Activated CD4-positive, alpha-beta T cell treated with anti-CD3 and anti-CD28 coated beads, Interleukin-2, amount 10 ng/mL, durations not matched to agents 7 days and 5 days (primary cell): ENCODE measurements at places on chromosomes 5 and 9. TPM values are rescaled to one million over a fixed set of nuclear protein-coding genes. Genes with fewer than 3 reads are reported as not detected.

GRCh38 chr9:81108391-81108790, 581.0 kb downstream of the TLE1 start:
- no peaks in the 10 kb centered on the region for H3K36me3 ChIP-seq
- H3K27ac ChIP-seq: no peak overlapping the region
- DNase-seq: no peak
- peaks cover 3% of the 10 kb centered on the region for H3K27me3 ChIP-seq

GRCh38 chr9:133089271-133089671, 27.5 kb downstream of the CEL start:
- no peak for DNase-seq
- H3K36me3 ChIP-seq: no peaks in the 10 kb centered on the region
- no peaks in the 10 kb centered on the region for H3K4me1 ChIP-seq
- H3K27me3 ChIP-seq: no peaks in the 10 kb centered on the region

DNA sequence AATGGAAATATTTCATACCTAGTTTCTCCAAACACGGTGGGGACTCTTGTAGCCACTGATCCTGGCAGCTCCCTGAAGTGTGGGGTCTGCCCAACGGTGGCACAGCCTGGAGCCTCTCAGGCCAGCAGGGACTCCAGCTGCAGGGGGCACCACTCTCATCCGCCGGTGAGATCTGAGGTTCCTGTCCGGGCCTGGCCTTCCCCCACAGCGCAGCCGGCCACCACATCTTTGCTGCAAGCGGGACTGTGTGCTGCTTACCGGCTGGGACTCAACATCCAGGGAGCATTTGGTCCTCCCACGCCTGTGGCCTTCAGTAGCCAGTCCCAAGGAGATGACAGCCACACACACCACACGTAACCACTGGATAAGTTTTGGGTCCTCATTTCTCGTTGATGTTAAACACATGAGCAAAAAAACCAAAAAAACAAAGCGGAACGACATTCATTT, 7.7 kb upstream of the NKX2-5 start:
- peaks cover 92% of the 10 kb centered on the region for H3K27me3 ChIP-seq
- H3K36me3 ChIP-seq: peaks cover 8% of the 10 kb centered on the region
- DNase-seq: no peak
- H3K27ac ChIP-seq: no peak overlapping the region
- H3K4me1 ChIP-seq: peaks cover 28% of the 10 kb centered on the region

- H3K27ac ChIP-seq: peak overlapping the region; percentile 76
- peaks cover 37% of the 10 kb centered on the region for H3K36me3 ChIP-seq
- peak overlapping the region; percentile 24 for H3K4me3 ChIP-seq
- peaks cover 3% of the 10 kb centered on the region for H3K27me3 ChIP-seq
- H3K4me1 ChIP-seq: peaks cover 76% of the 10 kb centered on the region
These were observed 379.6 kb downstream of the MLLT3 start for GRCh38 chr9:20242510-20243189.

GRCh38 chr5:78628270-78628992, 20.1 kb downstream of the LHFPL2 start:
- H3K4me1 ChIP-seq: no peaks in the 10 kb centered on the region
- H3K27ac ChIP-seq: no peak overlapping the region
- peaks cover 2% of the 10 kb centered on the region for H3K27me3 ChIP-seq
- H3K4me3 ChIP-seq: no peak overlapping the region
- no peak for DNase-seq
- no peaks in the 10 kb centered on the region for H3K36me3 ChIP-seq

DNA sequence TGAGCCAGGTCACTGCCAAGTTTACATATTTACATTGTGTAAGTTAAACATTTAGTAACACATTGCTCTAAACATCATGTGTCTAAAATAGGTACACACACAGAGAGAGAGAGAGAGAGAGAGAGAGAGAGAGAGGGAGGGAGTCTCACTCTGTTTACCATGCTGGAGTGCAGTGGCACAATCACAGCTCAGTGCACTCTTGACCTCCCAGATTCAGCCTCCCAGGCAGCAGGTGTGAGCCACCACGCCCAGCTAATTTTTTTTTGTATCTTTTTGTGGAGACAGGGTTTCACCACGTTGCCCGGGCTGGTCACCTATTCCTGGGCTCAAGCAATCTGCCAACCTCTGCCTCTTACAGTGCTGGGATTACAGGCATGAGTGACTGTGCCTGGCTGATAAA, 1045.3 kb downstream of the TLE1 start:
- no peak overlapping the region for H3K27ac ChIP-seq
- no peaks in the 10 kb centered on the region for H3K4me1 ChIP-seq
- no peak overlapping the region for H3K4me3 ChIP-seq
- no peaks in the 10 kb centered on the region for H3K36me3 ChIP-seq

- H3K4me3 ChIP-seq: no peak overlapping the region
- H3K4me1 ChIP-seq: no peaks in the 10 kb centered on the region
- peaks cover 5% of the 10 kb centered on the region for H3K27me3 ChIP-seq
- H3K27ac ChIP-seq: no peak overlapping the region
- no peaks in the 10 kb centered on the region for H3K36me3 ChIP-seq
- DNase-seq: no peak
These were observed 119.4 kb downstream of the GAS1 start for GRCh38 chr9:86827893-86828292.

DNA sequence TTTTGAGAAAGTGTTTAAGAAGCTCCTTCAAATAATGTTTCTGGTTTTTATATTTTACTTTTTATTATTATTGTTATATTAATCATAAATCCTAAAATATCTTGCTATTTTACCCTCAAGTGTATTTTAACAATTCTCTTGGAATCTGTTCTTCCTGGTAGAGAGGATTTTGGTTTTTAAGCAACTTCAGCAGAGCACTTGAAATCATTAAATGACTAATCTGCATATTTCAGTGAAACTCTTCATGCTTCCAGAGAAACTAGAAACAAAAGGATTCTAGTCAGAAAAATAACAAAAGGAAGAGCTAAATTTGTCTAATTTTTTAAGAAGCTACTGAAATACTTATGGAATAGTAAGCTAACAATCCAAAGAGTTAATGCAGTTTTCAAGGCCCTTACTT, 1057.3 kb downstream of the TLE1 start:
- no peaks in the 10 kb centered on the region for H3K27me3 ChIP-seq
- DNase-seq: no peak
- no peak overlapping the region for H3K4me3 ChIP-seq
- H3K36me3 ChIP-seq: no peaks in the 10 kb centered on the region

Gene ARHGEF37
- 0.37 TPM for total RNA-seq

DNA sequence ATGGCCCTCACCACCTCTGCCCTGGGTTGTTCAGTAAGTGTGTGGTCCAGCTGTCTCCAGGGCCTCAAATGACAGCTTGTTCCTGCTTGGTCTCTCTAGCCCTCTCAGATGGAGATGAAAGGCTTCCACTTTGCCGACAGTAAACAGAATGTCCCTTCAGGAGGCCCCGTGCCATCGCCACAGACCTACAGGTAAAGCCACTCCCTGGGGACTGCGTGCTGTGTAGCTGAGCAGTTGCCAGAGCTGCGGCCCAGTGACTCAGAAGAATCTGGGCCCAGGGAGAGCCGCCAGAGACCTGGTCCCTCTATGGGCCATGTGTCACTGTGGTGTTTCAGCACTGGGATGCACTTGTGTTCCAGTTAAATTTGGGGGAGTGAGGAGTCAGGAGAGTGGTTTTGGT, 10.6 kb upstream of the POMT1 start:
- H3K36me3 ChIP-seq: peaks cover 70% of the 10 kb centered on the region
- no peak overlapping the region for H3K27ac ChIP-seq
- H3K4me3 ChIP-seq: no peak overlapping the region
- no peaks in the 10 kb centered on the region for H3K27me3 ChIP-seq
- peaks cover 5% of the 10 kb centered on the region for H3K4me1 ChIP-seq
- DNase-seq: no peak

Gene MPDZ
- total RNA-seq: not detected
